ENCODE measurements at places on chromosomes 1 and 21. TPM values are rescaled to one million over a fixed set of nuclear protein-coding genes. Genes with fewer than 3 reads are reported as not detected.

TMCC2 gene
- 10.6 TPM for total RNA-seq

SLC44A3 gene
- total RNA-seq, result 15.4 TPM

CR1 gene
- 3.8 TPM for total RNA-seq

- H3K27me3 ChIP-seq, result no peaks in the 10 kb centered on the region
- H3K36me3 ChIP-seq, result no peaks in the 10 kb centered on the region
- no peak overlapping the region for H3K27ac ChIP-seq
- no peaks in the 10 kb centered on the region for H3K4me1 ChIP-seq
Measured at GRCh38 chr1:6519935-6520671, 28.6 kb upstream of the PLEKHG5 start.

GRCh38 chr1:173411835-173412742 lies 65.0 kb upstream of the PRDX6 start:
- no peak overlapping the region for H3K4me3 ChIP-seq
- H3K27ac ChIP-seq, result no peak overlapping the region
- H3K4me1 ChIP-seq, result no peaks in the 10 kb centered on the region
- DNase-seq, result no peak
- no peaks in the 10 kb centered on the region for H3K36me3 ChIP-seq
- no peaks in the 10 kb centered on the region for H3K27me3 ChIP-seq

- no peak for DNase-seq
- H3K27ac ChIP-seq, result no peak overlapping the region
- H3K27me3 ChIP-seq, result no peaks in the 10 kb centered on the region
- no peaks in the 10 kb centered on the region for H3K4me1 ChIP-seq
Measured at GRCh38 chr1:89037186-89037585, 14.5 kb upstream of the GBP3 start.

DNA sequence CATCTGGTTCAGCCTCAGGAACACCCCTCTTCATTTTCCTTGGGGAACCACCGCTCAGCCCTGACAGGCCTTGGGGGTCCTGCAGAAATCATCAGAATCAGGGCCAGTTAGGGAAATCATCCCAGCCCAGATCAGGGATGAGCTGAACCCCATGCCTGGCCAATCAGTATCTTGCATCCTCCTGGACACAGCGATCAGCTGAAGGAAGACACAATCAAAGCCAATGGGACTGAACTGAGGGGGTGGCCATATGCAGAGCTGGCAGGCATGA lies 395.4 kb downstream of the MATN1 start:
- no peaks in the 10 kb centered on the region for H3K4me1 ChIP-seq
- H3K27me3 ChIP-seq, result no peaks in the 10 kb centered on the region
- no peak overlapping the region for H3K4me3 ChIP-seq
- H3K27ac ChIP-seq, result no peak overlapping the region
- DNase-seq, result no peak

All from prostate gland (tissue), 2 donors.